ENCODE measurements at places on chromosomes 3 and 15. TPM values are rescaled to one million over a fixed set of nuclear protein-coding genes. Genes with fewer than 3 reads are reported as not detected.

The REC114 gene
- not detected for polyA plus RNA-seq

The DTX3L gene
- polyA plus RNA-seq: 2.1 TPM

The GASK1A gene
- polyA plus RNA-seq: 2.6 TPM

The SPATA12 gene
- 0.70 TPM for polyA plus RNA-seq

The GOLGA6L7 gene
- polyA plus RNA-seq: 0.47 TPM

The TRH gene
- polyA plus RNA-seq: 0.10 TPM
